Lung (tissue), 17 donors: ENCODE measurements at places on chromosomes 2 and 18.

GRCh38 chr18:45334191-45334590, 281.1 kb upstream of the SLC14A2 start:
- DNase-seq: no peak

GRCh38 chr2:86249176-86249575, 49.9 kb downstream of the MRPL35 start:
- no peak for DNase-seq

DNA sequence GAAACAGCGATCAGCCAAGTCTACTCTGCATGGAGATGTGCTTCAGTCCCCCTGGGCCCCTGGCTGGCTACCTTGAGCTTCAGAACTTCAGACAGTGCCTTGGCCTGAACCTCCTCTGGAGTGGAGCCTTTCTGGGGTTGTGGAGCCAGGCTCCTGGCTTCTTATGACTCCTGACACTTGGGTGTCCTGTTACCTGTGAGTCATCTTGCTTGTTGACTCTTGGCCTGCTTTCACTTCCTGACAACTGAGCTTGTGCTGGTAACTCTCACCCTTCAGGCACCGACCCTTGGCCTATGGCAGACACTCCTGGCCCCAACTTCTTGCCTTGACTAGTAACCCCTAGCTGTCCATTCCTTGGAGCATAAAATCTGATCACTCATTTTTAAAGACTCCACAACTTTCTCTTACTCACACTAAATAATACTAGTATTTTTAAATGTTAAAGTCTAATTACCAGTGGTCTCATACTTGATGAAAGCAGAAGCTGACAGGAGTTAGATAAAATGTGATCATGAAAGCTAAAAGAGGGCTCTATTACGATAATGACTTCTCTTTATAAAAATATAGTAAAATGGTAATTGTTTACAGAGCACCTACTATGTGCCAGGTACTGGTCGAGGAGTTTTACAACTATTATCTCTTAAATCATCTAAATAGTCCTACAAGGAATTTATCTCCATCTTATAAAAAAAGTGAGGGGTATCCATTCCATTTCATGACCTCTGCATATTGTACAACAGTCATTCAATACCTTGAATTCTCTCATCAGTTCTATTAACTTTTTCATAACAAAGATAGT, 46.3 kb upstream of the VIT start:
- no peak for DNase-seq

DNA sequence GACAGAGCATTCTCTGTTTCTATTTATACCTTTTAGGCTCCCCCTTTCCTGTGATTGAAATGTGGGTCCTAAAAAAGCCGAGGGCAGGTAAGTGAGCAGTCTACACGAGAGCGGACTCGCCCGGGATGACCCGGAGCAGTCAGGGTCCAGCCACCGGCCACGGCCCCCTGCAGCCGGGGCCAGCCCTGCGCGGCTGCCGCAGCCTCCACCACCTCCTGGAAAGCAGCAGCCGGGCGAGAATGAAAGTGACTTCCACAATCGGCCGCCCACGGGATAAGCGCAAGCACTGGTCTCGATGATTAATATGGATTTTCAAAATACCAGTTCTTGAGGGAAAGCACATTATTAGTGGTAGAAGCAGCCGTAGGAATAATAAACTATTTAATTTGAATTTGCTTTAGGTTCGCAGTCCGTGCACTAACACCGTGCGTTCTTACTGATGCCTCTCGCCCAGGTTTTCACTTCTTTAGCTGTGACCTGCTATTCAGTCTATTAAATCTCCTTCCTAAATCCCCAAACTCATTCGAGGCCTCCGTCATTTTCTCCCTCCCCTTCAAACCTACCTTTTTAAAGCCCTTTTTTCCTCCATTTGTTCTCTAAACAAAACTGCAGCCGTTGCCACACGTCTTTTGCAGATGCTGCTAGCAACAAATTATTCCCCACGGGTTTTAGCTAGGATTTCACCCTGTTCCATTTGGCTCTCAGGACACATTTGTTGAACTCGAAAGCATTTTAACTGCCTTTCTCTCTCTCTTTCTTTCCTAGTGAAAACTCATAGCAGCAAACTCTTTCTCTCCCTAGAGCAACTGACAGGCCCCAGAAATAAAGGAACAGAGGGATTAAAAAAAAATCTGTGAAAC, 1015.1 kb upstream of the PIK3C3 start:
- no peak for DNase-seq

GRCh38 chr2:127695491-127696472, 5.5 kb upstream of the SFT2D3 start:
- DNase-seq: peak; percentile 69

DNA sequence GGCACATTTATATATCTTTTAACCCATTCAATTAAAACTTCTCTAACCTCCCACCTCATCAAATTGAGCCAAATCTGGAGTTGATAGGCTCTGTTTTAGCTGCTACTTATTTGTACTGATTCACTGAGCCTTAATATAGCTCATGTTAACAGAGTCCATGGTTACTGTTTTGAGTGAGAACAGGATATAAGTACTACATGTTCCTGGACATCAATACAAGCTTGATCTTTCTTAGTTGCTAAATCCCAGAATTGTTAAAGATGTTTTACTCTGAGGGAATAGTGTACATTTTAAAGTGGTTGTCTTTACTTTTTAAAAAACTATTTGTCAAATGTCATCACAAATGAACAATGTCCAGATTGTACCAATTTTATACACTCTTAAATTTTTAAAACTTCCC, 157.7 kb downstream of the RPRM start:
- no peak for DNase-seq

DNA sequence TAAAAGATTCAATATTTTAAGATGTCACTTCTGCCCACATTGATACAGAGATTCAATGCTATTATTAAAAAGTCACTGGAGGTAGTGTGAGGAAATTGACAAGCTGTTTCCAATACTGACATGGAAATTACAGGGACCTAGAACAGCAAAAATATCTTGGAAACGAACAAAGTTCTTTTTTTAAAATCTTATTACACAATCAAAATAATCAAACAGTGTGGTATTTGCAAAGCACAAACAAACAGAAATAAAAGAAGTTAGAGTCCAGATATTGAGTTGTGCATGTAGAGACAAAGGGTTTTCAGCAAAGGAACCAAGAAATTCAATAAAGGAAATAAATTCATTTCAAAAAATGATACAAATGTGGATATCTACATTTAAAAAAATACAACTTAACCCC, 369.6 kb downstream of the NCKAP5 start:
- DNase-seq: no peak

GRCh38 chr18:76490033-76490432, 5.0 kb downstream of the ZNF516 start:
- no peak for DNase-seq

DNA sequence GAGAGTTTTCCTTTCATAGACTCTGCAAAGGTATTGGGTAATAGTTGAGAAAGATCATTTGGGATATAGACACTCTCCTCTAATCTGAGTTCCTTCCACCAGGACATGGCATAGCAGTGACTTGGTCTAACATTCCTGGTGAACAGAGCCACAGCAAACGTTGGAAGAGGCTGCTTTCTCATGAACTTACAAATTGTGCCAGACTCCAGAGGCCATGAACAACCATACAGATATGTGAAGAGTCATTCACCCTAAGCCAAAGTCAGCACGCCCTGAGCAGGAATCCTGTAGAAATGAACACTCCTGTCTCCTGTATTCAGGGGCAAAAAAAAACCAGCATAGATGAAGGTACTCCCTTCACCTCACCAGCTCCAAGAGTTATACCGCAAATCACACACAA, 152.8 kb downstream of the TMEM18 start:
- no peak for DNase-seq

DNA sequence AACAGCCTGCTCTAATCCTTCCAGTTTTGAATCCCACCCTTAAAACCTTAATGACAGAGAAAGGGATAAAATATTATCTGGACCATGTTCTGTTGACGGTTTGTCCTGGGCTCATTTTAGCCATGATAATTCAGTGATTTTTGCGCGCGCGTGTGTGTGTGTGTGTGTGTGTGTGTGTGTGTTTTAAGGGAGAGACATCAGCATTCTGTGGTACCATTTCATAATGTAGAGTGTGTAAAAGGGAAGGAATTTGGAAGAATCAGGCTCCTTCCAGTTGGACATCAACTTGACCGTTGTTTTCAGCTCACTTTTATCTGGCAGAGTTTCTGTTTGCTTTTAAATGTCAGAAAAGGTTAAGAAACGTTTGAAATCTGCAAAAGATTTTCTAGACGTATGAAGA, 535.5 kb downstream of the TNS1 start:
- no peak for DNase-seq

DNA sequence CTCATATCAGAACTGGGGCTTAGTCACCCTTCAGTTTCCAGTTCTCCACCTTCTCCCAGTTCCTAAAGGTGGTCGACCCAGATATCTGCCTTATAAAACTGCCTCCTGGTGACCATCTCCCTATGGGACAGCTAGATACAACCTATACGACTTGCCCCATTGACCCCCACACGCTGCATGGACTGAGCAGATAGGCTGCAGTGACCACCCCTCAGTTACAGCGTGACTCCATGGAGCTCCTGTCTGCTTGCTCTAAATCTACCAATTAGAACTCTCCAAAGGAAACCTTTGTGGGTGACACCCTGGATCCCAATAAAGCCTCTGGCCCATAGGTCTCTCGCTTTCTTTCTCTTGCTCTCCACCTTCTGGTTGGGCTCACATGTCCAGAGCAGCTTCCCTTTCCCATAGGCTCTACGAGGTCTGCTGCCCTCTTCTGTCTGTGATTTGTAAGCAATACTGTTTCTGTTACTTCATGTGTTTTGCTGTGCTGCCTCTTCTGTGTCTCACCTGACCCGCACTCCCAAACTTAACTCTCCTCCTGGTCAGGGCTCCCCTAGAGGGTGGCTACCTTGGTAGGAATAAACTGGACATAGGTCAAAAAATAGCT, 971.3 kb upstream of the FAM98A start:
- no peak for DNase-seq

- DNase-seq: no peak
Observed at GRCh38 chr2:37180006-37180639, 8.3 kb downstream of the SULT6B1 start.

DNA sequence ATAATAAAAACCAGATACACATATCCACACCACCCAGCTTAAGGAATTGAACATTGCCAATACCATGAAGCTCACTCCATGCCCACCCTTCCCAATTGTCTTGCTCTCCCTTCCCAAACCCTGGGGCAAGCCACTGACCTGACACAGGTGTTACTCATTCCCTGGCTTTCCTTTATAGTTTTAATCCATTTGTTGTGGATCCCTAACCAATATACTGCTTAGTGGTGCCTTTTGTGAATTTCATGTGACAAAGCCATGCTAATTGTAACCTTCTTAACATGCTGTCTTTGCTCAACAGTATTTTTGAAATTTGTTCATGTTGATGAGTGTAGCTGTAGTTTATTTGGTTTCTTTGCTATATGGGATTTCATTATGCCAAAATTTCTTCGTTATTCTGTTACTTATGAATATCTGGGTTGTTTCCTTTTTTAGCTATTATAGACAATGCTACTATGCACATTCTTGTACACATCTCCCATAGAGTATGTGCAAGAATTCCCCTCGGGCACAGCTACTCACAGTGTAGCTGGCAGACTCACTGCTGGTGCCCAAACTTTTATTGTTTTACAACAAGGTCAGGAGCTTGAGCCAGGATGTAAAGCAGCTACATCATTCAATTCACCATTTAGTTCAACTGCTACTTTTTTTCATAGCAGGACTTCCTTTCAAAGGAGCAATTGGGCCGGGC, 90.8 kb upstream of the ATL2 start:
- no peak for DNase-seq

- DNase-seq: peak; percentile 92
Observed at GRCh38 chr18:22169889-22170420, 566 bp downstream of the GATA6 start.

DNA sequence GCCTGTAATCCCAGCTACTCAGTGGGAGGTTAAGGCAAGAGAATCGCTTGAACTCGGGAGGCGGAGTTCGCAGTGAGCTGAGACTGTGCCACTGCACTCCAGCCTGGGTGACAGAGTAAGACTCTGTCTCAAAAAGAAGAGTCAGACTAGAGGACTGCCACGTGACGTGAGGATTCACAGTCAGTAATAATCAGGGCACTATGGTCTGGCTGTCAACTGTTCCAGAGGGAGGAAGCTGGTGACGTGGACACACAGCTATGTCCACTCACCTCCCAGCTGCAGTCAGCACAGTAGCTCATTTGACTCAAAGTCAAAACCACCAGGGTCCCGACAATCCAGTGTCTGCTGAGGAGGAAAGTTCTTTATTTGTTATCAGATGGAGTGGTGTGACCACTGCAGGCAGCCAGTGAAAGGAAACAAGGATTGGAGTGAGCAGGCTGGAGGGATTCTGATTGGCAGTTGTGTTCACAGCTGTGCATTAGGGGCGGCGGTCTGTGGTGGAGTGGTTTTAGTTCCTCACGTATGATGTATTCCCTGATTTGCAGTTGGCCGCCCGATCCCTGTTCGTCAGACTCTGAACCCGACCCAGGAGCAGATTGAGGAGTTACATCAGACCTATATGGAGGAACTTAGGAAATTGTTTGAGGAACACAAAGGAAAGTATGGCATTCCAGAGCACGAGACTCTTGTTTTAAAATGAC, 37.9 kb downstream of the MOGAT1 start:
- peak; percentile 86 for DNase-seq

- DNase-seq: no peak
Observed at GRCh38 chr2:141201016-141201565, 929.7 kb downstream of the LRP1B start.

GRCh38 chr2:61705625-61706024, 148.2 kb downstream of the FAM161A start:
- DNase-seq: no peak

DNA sequence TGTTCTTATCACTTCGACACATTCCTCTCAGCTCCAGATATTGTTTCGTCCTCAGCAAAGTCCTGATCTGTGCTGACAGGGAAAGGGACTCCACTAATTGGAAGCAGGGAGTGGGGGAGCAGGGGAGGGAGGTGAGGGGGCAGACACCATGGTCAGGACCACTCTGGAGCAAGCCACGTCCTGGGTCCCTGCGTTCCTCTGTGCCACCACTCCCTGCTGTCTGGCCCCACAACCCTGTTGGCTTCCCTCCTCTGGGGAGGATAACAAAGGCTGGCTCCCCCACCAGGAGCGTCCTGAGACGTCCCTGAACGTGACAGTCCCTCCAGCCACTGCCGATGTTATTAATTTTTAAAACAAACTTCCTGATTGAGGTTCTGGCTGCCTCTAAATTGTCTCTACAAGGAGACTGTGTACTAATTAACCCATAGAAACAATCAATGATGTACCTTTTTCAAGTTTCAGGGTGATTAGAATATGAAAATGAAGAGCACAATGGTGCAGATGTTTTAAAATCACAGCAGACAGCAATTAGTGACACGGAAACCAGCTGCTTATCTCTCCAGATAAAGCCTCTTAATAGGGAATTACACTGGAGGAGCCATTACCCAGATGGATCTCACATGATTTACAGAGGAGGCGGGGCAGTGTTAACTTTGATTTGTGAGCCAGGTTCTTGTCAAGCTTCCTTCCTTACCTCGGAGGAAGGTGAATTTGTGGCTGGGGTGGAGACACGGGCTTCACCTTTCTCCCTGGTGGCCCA, 257.5 kb downstream of the SETBP1 start:
- DNase-seq: peak; percentile 54
